NCI-H1436 treated with DMSO at 0.1 percent for 48 hours (cell line): ENCODE measurements at places on chromosomes 5 and 9.

DNA sequence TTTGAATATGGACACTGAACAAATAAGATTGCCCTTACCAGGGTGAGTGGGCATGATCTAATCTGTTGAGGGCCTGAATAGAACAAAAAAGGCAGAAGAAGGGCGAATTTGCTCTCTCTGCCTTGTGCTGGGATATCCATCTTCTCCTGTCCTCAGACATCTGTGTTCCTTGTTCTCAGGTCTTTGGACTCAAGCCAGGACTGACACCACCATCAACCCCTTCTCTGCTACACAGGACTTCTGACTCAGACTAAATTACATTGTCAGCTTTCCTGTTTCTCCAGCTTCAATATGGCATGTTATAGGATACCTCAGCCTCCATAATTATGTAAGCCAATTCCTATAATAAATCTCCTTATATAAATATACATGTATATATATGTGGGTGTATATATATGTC, 40.8 kb upstream of the SLCO6A1 start:
- no peak for DNase-seq

DNA sequence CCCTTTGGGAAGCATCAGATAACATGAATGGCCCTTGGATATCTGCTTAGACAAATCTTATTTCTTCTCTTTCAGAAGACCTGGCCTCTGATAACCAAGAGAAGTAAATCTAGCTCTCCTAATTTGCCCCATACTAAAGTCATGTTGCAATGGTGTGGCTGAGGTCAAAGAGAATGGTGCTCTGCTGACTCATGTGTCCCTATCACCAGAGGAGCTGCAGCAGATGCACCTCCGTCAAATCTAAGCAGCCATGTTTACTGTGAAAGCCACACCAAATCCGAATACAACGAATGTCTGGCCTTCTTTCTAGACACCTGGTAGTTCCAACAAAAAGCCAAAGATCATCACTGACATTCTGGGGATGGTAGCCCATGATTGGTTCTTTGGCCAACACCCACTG, 23.2 kb downstream of the RETREG1 start:
- DNase-seq: no peak

DNA sequence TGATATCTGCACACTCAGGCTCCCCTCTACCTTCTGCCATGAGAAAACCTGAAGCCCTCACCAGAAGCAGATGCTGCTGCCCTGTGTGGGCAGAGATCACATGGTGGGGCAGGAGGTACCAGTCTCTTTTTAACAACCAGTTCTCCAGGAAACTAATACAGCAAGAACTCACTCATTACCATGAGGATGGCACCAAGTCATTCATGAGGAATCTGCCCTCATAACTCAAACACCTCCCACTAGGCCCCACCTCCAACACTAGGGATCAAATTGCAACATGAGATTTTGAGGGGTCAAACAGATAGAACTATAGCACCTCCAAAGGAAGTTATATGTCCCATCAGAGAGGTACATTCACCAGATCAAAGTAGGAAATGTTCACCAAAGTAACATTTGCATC, 136.3 kb upstream of the SHB start:
- no peak for DNase-seq

DNA sequence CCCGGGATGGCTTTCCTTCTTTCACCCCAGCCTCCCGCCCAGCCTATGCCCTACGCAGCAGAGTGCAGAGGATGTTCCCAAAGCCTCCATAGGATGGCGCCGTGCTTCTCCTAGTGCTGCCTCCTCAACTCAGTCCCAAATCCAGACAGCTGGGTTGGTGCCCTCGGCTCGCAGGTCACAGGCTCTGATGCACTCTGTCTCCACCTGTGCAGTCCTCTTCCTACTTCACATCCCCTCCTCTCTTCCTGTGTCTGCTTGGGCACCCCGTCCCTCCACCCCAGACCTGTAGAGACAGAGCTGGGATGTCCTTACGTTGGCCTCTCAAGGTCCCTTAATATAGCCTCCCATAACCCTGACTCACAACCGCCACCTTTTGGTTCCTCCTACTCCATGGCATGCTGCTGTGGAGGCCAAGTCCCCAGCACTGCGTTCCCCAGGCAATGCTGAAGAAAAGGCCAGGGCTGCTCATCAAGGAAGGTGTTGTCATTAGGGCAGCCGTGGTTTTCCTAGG, 314.4 kb downstream of the GADD45G start:
- DNase-seq: no peak

GRCh38 chr5:64921386-64921785, 152.7 kb downstream of the CWC27 start:
- no peak for DNase-seq

DNA sequence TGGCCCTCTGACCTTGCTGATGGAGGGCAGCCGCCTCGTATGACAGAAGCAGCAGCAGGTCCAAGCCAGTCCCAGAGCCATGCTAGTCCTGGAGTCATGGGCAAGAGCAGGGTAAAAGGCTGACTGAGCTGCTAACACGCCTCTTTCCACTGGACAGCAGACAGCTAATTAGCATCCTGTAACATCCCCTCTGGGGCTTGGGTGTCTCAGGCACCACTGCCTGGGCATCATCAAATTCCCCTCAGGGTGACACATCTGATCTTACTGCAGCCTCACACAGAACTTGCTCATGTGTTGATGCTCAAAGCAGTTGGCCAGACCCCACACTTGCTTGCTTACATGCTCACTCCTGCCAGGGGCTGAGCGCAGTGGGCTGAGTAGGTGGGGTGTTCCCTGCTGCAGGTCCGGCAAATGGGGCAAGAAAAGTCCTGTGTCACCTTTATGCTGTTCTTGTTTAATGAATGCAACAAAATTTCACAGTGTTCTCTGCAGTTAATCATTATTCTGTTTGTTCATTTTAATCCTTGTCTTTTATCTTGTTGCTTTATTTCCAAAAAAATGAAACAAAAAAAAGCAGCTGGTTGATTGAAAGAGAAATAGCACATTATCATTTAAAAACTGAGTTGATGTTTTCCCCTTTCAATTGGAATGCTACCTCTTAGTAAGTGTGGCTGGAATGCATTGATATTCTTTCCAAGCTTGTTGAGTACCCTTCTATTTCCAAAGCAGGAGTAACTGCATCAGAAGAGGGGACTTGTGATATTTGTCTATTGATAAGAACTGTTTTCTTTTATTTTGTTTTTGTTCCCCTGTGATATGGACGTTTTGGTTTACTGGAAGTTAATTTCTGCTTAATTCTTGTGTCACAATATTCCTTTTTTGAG, 254.1 kb downstream of the CDH18 start:
- DNase-seq: no peak

GRCh38 chr5:72189146-72189545, 81.9 kb downstream of the MAP1B start:
- no peak for DNase-seq

- DNase-seq: no peak
Observed at GRCh38 chr5:43567967-43568366, 11.1 kb upstream of the PAIP1 start.

- no peak for DNase-seq
Observed at GRCh38 chr9:93164085-93164484, 19.9 kb upstream of the WNK2 start.

- DNase-seq: no peak
Observed at GRCh38 chr5:78791501-78792100, 143.0 kb upstream of the LHFPL2 start.

GRCh38 chr9:135751501-135751900, 49.5 kb downstream of the KCNT1 start:
- DNase-seq: no peak

GRCh38 chr9:98107926-98108325, 11.1 kb downstream of the TRIM14 start:
- no peak for DNase-seq

DNA sequence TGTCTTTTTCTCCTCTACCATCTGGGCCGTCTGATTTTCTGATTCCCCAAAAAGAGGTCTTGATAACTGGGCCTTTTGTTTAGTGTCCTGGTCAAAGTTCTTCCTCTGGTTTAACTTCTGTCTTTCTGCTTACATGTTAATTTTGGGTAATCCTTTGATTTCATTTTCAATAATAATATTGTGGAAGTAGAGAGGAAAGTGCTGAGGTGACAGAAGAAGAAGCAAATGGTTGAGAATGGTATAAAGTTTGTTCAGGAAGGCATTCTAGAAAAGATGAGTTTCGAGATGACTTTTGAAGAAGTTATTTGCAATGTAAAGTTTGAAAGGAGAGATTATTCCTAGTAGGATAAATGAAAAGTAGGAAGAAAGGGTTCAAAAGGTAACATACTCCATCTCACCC, 118.1 kb downstream of the UNC13B start:
- no peak for DNase-seq

GRCh38 chr5:36934740-36935356, 58.3 kb downstream of the NIPBL start:
- DNase-seq: no peak

DNA sequence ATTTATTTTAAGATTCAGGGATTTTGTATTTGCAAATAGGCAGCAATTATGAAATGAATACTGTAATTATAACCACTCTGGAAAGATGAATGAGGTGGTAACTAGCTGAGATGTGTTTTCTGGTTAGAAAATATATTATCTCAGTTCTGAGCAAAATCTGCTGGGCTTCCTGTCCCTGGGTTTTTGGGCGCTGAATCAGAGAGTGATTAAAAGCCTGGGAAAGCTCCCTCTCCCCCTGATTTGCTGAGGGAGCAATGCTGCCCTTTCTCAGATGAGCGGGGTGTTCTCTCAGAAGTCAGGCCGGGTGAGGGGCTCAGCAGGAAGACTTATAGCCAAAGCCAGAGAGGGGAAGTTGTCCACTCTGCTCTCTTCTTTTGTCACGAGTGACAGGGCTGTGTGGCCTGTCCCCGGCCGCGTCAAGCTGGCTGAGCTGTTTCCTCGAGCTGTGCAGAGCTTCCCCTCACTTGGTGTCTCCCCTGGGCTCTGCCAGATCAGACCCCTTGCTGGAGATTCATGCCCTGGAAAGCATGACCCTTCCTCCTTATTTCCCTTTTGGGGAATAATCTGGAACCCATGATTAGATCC, 39.8 kb upstream of the PITX1 start:
- no peak for DNase-seq

DNA sequence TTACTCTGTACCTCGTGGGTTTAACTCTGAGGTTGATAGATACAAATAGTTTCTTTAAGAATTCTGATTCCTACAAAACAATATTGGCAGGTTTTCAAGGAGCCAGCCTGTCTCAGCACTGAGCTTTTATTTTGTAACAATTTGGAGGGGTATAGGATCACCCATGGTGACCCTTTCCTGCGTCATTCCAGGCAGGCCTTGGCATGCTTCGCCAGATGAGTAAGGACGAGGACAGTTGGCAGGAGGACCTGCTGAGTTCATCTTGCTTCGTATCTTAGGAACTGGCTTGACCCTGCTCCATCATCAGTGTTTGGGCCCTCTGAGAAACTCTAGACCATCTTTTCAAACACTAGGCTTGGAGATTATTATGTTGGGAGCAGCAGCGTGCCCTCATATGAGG, 17.9 kb downstream of the ZNF462 start:
- DNase-seq: no peak

DNA sequence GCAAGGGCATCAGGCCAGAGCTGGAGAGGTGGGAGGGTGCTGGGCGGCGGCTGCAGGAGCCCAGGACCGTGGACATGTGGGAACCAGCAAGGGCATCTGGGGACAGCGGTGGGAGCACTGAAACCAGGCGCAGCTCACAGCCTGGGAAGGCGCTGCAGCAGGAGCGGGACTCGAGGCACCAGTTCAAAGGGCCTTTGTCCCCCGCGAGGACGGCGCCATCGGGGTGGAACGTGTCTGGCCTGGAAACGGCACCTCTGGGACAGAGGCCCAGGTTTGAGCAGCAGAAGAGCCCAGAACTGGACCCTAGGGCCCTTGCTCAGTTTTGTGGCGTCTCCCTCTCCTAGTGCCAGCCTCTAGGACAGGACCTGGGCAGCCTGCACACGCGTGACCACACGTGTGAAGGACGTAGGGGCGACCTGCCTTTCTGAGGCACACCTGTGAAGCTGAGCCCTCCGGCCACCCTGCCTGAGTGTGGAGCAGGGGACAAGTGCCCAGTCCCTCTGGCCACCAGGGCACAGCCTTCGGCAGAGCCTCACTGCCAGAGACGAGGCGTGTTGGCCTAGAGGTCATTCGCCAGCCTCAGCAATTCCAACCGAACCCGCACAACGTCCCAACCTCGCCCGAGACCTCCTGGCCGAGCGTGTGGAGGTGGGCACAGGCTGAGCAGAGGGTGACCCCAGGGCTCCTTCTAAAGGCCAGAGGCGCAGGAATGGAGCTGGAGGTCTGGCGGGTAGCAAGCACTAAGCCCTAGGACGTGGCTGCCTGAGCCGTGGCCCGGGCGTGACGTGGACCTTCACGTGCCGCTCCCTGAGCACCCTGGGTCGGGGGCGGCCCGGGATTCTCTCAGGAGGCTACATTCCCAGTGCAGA, 2.2 kb upstream of the TMEM210 start:
- DNase-seq: no peak

DNA sequence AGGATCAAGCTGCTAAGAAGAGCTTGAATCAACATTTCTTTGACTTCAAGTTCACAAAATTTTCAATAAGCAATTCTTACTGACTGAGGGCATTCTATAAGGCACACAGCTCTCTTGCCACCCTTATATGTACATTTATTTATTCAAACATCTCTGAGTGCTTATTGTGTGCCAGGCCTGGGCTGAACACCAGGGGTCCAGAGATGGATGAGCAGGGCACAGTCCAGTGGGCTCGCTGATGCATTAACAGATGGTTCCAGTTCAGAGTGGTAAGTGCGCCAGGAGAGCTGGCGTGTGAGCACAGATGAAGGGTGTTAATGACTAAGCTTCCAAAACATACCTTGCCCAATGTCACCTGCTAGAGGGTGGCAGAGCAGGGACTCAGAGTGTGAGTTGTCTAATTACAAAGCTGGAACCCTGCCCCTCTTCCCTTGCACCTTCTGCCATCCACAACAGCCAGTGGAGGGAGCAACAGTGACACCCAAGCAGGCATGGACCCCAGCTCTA, 24.6 kb downstream of the ALG2 start:
- DNase-seq: no peak

GRCh38 chr9:76374783-76375559, 19.3 kb downstream of the RFK start:
- no peak for DNase-seq

DNA sequence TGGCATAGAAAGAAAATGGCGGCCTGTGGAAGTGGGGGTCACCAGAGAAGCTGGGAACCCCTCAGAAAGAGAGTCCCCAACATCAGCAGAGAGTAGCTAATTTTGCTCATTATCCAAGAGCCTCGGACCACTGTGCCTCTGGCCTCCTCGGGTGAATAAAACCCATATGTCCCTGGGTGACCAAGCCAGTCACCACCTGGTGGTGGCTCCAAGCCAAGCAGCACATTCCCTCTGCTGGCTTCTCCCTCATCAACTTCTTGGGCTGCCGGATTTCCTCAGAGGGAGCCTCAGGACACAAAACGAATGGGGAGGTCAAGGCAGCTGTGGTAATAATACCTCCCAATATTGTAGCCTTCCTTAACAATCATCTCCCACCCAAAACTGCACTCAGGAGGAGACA, 242.5 kb downstream of the NFIB start:
- DNase-seq: no peak

- DNase-seq: no peak
Observed at GRCh38 chr5:131570757-131571156, 64.3 kb downstream of the RAPGEF6 start.
